ENCODE measurements at places on chromosomes 5 and 9.

- no peak for DNase-seq
These were observed 111.9 kb downstream of the FBN2 start for GRCh38 chr5:128426090-128426534.

DNA sequence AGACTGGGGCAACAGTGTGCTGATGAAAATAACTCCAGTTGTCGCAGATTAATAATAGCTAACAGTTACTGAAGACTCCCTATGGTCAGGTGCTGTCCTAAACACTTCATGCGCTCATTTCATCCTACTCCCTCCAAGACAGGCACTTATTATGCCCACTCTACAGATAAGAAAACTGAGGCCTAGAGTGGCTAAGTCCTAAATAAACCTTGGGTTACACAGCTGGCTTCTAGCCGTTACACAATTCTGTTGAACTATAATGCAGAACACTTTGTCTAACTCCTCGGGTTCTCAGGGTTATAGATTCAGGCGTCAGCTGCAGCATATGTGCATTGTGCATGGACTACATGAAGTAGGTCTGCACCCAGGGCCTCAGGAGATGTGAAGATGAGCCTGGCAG, 103.9 kb downstream of the DAPK1 start:
- DNase-seq, result no peak

GRCh38 chr5:18802336-18802735, 1168.1 kb downstream of the TAF11L14 start:
- no peak for DNase-seq

DNA sequence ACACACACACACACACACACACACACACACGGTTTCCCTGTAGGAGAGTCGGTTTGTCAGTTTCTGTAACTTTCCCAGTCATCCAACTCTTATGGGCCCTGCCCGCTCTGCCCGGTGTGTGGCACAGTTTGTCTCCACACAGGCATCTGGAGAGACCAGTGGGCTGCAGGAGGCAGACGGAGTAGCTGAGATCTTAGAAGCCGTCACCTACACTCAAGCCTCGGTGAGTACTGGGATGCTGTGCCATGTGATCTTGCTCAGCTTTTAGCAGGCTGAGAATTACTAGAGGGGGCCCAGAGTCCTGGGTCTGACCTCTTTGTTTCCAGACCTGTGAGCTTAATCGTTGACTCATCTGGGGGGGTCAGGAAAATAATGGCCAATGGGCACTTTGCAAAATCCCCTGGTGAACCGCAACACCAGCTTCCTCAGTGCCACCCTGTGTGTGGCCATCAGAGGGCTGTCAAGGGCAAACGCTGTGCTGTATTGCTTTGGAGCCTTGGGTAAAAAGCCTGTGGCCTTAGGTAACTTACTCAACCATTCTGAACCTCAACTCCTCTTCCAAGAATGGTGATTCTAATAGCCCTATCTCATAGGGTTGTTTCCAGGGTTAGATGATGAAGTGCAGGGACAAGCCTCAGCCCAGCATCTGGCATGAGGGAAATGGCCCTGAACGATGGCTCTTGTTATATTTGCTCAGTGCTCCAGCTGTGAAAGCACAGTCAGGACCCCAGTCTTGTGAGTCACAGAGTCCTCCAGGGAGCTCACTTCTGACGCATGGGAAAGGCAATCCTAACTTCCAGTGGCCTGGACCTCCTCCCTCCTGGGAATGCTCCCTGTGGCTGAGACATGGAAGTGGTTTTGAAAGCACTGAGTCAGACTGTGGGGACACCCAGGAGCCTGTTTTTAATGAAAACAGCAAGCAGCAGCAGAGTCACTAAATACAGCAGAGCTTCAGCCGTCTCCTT, 45.6 kb downstream of the COL15A1 start:
- peak; percentile 99 for DNase-seq

DNA sequence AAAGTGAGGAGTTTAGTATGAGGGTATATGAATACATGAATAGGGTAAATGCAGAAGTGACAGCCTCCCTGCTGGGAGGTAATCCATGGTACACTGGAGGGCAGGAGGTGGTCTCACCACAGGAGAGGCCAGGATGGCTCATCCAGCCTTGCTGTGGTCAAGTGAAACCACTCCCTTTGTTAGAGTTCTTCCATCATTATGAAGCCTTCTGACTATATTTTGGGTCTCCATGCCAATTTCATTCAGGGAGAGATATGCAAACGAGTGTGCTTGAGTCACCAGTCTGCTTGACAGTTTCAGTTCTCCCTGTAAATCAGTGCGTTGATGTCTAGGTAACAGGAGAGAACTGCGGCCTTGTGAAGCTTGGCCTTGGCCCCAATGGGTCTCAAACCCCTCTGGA, 16.4 kb downstream of the PPP3R2 start:
- DNase-seq, result no peak

DNA sequence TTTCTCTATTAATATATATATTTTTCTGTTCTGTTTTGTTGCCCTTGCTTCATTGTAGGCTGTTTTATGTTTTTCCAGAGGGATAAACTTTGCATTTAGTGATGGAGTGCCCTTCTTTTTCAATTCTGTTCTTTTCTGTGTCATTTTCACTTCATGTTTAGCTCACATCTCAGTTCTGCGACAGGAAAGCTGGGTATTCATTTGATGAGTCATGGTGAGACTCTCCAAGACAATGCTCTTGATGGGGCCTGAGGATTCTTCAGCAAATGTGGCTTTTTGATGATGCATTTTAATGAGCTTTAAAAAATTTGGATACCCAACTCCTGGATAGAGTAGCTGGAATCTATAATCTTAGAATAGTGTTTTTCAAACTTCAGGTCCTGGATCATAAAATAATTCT, 56.5 kb upstream of the SPATA31D4 start:
- peak; percentile 66 for DNase-seq

GRCh38 chr9:109496841-109497225, 1.3 kb downstream of the PTPN3 start:
- no peak for DNase-seq

GRCh38 chr5:107704681-107705401, 34.1 kb upstream of the EFNA5 start:
- DNase-seq, result no peak

- no peak for DNase-seq
These were observed 617.9 kb downstream of the BNC2 start for GRCh38 chr9:16252616-16253015.

DNA sequence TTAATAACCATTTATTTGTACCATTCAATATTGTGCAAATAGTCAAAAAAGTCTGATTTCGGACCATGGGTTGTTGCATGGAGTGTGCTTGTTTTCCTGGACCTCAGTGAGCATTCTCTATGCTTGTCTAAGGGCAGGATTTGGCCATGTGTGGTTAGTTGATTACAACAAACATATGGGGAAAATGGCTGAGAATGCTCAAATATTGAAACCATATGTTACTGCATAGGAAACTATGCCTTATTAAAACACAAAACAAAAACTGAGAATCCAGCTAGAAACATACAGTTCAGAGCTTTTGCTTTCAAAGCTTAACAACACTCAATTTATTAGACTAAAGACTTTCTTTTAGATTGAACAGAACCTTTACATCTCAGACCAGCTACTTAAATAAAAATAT, 928.3 kb downstream of the NR2F1-AS1 start:
- DNase-seq, result no peak

GRCh38 chr5:83363111-83363885, 108.2 kb upstream of the VCAN start:
- DNase-seq, result no peak

- DNase-seq, result no peak
These were observed 85.8 kb upstream of the ALDH1A1 start for GRCh38 chr9:73038613-73039012.

DNA sequence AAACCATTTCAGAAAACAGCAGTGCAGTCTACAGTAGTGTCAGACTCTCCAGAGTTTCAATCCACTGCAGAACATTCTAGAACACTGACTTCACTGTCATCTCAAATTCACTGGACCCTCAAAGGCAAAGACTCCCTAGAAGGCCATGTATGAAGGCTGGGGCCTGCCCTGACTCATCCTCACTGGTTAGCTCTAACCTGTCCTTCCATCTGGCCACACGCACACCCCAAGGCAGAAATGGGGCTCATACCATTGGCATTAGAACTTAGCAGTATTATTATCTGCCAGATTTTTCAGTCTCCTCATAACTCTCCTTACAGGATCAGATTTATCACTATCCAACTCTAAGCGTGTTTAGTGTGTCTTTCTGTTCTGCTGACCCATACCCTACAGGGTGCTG, 20.4 kb downstream of the S1PR3 start:
- DNase-seq, result no peak

GRCh38 chr9:1980387-1980786, 34.8 kb upstream of the SMARCA2 start:
- DNase-seq, result no peak

DNA sequence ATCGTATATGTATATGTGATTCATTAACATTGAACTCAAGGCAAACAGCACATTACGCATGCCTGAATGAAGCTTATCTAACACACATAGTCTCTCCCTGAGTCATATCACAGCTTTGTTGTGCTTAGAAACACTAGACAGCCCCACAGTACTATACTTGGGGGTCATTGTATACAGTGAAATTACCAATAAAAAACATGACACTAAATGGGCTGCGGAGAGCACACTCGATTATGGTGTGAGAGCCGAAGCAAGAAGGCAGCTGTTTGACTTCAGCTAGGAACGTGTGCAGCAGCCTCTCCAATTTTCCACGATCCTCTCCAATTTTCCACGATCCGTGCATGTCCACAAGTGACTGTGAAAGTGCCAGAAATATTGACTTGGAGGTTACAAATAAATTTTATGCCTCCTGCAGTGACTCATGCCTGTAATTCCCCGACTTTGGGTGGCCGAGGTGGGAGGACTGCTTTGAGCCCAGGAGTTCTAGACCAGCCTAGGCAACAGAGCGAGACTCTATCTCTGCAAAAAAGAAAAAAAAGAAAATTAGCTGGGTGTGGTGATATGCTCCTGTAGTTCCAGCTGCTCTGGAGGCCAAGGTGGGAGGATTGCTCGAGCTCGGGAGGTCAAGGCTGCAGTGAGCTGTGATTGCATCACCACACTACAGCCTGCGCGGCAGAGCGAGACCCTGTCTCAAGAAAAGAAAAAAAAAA, 102.4 kb downstream of the DAPK1 start:
- DNase-seq, result peak; percentile 39
